ENCODE measurements at places on chromosomes 5 and 9.
A peak's percentile ranks its signal among the peaks of the same experiment; 100 is the strongest.

GRCh38 chr5:94849821-94850736 lies 231.6 kb downstream of the SLF1 start:
- peak; percentile 61 for DNase-seq

DNA sequence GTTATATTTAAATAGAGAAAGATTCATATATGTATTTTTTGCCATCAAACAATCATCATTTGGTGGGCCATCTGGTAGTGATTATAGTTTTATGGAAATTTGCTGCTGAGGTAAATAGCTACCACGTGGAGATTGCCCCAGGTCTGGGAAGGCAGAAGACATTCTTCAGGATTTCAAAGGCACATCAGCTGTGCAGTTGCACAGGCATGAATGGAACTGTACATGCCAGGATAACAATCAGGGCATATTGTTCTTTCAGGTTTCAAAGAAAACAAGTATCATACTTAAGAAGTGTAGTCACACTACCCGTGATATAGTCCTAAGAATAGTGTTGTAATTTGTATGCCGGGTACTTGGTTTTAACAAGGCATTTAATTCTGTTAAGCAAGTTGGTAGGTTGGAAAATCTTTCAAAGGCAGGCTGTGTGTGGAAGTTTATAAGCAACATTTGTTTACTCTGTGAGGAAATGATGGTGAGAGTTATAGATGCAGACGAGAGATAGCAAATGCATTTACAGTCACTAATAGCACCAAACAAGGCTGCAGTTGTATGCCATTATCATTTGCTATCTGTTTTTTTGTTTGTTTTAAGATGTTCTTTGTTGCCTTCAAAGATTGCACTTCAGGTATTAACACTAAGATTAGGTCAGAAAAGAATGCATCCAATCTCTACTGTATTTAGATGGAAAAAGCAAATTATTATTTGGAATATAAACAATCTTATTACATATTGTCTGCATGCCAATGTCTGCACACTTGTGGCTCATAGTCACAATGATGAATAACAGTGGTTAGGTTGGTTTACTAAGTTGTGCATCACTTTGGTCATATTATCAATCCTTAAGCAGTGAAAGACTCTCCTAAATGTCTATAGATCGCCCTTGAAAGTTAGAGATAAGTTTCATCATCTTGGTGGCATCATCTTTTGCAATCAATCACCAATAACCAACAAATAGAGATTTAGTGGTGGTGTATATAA lies 55.3 kb downstream of the RPS23 start:
- no peak for DNase-seq

DNA sequence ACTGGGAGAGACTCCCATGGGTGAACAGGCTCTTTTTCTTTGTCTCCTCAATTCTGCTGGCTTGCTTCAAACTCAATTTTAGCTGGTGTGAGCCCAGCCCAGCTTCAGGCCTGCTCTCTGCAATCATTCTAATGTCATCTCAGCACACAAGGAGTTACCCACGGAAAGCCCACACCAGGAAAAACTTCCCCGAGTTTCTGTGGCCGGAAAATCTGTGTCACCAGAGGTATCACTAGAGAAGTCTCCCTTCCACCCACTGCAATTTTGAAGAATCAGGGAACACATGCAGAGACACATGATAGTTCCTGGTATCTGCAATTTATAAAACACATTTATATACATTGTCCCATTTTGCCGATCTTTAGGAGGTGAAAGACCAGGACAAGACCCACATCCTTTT lies 13.5 kb upstream of the NDFIP1 start:
- no peak for DNase-seq

DNA sequence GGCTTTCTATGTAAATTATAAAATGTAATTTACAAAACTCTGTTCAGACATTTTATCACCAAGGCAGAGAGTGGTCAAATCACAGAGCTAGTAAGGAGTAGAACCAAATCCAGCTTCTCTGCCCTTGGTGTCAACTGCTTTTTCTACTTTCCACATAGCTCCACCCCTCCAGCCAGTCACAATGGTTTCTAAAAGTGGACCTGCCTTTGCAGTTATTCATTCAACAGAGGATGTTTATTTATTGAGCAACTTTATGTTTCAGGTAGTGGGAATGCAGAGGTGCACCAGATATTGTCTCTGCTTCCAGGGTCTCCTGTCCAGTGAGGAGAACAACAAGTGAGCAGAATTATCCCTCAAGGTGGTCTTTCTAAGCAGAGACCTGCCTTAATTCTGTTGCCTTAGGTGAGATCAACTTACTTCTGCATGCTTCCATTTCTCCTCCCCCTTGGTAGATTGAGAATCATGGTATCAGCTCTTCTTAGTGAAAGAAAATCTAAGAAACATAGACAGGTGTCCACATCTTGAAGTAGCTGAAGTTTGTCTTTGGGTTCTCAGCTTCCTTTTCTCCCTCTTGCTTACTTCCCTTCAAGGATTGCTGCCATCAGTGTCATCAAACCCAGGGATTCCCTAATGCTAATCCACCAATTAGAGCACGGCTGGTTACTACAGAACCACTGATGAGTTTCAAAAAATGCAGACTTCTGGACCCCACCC lies 17.2 kb upstream of the PDCD1LG2 start:
- no peak for DNase-seq

DNA sequence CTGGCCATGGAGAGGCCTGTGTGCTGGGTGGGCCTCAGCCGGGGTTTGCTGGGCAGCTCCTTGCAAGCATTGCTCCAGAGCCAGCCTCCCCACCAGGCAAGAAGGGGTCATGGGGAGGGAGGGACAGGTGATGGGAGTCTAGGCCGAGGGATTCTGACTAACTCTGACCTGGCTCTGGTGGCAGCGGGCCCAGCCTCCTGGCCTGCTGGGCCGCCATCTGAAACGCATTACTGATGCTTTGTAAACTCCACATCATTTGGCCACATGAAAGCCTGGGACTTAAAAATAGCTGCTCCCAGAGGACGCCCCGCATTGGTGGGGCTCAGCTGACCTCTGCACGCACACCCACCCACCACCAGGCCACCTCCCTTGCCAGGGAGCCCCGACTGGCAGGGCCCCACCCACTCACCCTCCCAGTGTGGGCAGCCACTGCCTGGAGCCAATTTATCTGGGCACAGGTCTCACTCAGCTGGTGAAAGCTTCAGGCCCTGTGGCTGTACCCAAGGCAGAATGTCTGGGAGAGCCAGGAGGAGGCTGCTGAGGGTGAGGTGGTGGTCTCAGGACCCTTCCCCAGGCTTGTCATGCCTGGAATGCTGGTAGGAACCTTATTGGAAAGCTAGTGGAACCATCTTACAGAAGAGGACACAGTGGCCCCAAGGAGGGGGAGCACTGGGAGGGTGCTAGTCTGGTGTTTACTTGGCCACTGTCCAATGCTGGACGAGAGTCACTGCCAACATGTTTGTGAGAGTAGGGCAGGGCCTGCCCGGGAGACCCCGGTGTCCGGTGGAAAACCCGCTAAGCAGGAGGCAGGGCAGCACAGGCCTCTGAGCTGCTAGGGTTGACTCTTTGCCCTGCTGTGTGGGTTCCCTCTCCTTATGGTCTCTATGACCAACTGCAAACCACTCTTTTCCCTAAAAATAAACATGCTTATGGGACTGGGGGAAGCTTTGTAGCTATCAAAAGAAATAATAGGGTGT lies 10.8 kb downstream of the TCF7 start:
- DNase-seq: no peak

DNA sequence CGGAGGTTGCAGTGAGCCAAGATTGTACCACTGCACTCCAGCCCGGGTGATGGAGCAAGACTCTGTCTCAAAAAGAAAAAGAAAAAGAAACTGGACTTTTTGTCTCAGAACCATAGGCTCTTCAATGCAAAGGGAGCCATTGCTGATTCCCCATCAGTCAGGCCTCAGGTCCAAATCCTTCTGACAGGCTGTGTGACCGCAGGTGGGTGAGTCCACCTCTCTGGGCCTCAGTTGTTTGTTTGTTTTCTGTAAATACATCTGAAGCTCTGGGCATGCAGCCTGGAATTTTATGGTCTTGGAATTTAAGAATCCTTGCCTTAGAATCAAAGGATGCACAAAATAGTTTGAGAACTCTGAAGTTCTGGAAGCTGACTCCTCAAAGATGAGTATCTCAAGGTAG lies 21.1 kb upstream of the TOR2A start:
- no peak for DNase-seq

GRCh38 chr5:117461966-117462365 lies 887.3 kb upstream of the SEMA6A start:
- no peak for DNase-seq

GRCh38 chr9:134842321-134842720 lies 38.3 kb upstream of the FCN2 start:
- no peak for DNase-seq

GRCh38 chr5:10635257-10635866 lies 71.5 kb downstream of the ANKRD33B start:
- DNase-seq: no peak

- no peak for DNase-seq
These were observed 43.2 kb downstream of the WWC1 start for GRCh38 chr5:168334695-168335094.

GRCh38 chr5:96312383-96312782 lies 120.7 kb downstream of the PCSK1 start:
- DNase-seq: no peak

DNA sequence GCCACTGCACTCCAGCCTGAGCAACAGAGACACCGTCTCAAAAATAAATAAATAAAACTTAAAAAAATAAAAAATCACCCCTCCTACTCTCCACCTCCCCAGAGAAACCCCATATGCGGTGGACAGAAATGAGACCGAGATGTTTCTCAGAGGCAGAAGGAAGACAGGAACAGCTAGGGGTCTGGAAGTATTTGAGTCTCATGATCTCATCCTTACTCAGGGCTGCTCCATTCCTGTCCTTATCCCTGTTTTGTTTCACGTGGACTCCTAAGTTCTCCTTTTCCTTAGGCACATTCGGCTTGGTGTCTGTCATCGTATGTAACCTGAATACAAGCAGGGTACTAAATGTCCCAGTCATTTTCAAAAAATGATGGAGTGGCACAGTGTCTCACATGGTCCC lies 76.1 kb downstream of the C9orf50 start:
- DNase-seq: no peak

- no peak for DNase-seq
These were observed 10.9 kb upstream of the IL12B start for GRCh38 chr5:159341145-159341544.

GRCh38 chr5:176536132-176536901 lies 885 bp downstream of the RNF44 start:
- DNase-seq: peak; percentile 74

DNA sequence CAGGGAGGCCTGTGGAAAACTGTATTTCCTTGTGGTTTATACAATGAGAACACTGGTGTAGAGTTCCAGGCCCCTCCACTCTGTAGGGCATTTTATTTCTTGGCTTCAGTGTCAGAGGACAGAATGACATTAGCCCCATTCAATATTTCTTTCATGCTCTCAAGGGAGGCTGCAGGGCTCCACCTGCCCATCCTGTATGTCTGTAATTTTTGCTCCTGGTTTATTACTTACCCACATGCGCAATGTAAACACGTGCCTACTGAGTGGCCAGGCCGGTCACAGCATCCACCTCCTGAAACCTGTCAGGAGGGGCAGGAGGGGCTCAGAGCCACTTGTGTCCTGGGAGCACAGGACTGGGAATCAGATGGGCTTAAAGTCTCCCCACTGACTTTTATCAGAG lies 82.4 kb downstream of the GADD45G start:
- peak; percentile 42 for DNase-seq

- no peak for DNase-seq
These were observed 18.0 kb upstream of the CRB2 start for GRCh38 chr9:123337971-123338370.

DNA sequence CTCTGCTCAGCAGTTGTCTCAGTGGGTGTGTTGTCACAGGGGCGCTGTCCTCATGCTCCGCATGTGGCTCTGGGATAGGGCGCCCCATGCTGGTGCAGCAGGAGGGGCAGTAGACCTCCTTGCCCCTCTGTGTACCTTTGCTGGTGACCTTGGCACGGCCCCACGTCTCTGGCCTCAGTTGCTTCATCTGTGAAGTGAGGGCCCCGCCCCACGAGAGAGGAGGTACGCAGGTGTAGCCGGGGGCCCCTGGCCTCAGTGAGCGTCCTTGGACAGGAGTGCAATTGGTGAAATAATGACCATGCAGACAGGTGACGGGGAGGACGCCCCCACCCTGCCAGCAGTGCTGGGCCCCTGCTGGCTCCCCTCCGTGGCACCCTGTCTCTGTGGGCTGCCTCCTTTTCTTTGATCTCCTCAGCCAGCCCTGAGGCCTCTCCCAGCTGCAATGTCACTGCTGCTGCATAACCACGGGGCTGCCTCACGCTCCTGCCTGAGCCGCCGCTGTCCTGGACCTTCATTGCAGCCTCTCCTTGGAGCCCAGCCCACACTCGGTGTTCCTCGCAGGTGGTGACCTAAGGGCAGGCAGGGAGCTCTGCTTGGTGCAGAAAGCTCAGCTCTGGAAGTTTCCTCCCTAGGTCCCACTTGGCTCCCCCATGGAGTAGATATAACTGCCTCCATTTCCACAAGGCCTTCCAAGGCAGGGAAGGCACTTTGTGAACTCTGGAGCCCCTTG lies 57.3 kb downstream of the PHF2 start:
- no peak for DNase-seq

GRCh38 chr9:137023583-137023991 lies 4.5 kb downstream of the ABCA2 start:
- DNase-seq: no peak

GRCh38 chr9:125797930-125798329 lies 50.8 kb downstream of the PBX3 start:
- no peak for DNase-seq

- DNase-seq: no peak
These were observed 221.3 kb downstream of the PIK3R1 start for GRCh38 chr5:68436686-68437520.

DNA sequence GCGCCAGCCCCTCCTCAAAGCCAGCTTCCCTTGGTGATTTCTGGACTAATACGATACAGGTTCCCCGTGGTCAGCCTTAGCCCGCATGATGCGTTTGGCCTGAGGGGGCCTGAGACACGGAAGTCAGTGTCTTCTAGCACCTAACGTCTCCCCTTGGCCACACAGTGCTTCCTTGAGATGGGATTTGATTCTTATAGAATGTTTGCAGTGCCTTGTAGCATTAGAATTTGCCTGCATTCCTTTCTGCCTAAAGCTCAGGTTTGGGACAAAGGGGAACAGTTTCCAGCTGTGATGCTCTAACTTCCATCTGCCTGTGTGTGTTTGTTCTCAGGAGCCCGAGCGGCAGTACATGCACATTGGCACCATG lies 34.4 kb downstream of the CFAP90 start:
- no peak for DNase-seq
